ENCODE measurements at places on chromosomes 7 and 10.

DNA sequence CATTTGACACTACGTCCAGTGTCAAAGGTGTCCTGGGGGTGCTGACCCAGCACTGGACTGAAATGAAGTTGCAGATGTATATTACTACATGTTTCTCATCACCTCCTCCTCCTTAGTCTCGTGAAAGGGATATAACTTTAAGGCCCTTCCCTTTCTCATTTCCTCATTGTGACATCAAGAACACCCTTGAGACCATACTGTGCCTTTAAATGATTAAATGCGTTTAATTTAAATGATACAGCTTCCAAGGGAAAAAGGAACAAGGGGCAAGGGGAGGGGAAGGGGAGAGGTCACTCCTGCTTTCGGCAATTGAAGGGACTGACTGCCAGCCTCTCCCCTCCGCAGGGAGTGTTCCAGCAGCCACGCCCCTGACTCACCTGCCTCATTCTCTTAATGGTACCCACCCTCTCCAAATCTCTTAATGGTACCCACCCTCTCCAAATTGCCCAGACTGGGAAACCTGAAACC, 80.5 kb upstream of the KMT2E start:
- no peak for DNase-seq

DNA sequence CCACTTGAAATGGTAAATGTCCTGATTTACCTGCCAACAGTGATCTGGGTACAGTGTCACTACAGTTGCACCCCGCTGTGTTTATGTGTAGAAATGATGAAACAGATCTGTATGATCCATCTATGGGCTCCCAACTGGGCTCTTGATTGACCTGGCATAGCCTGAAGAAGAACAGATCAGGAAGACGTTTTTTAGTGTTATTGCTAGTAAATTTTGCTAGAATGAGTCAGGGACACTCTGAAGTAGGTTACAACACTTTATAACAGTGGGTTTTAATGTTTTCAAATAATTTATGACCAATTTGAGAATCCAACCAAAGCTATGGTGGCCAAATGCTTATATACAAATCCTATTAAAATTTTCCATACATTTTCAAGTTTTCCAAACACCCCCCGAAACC, 110.3 kb downstream of the DKK1 start:
- no peak for DNase-seq

DNA sequence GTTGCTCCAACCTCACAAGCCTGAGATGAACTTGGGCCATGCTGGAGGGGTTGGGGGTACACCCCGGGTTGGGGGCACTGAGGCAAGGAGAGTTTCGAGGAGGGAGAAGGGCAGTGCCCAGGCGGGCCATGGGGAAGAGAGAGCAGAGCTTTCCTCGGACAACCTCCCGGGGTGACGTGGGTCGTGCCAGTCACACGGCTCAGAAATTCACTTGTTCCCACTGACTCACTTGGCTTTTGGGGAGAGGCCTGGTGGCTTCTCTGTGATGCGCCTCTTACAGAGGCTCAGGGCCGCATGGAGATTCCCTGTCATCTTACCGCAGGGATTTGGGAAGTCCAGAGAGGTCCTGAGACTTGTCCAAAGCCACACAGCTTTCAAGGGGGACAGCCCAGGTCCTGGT, 2.9 kb downstream of the LAT2 start:
- DNase-seq: no peak

- no peak for DNase-seq
These were observed 22.5 kb upstream of the GNA12 start for GRCh38 chr7:2866601-2867000.

DNA sequence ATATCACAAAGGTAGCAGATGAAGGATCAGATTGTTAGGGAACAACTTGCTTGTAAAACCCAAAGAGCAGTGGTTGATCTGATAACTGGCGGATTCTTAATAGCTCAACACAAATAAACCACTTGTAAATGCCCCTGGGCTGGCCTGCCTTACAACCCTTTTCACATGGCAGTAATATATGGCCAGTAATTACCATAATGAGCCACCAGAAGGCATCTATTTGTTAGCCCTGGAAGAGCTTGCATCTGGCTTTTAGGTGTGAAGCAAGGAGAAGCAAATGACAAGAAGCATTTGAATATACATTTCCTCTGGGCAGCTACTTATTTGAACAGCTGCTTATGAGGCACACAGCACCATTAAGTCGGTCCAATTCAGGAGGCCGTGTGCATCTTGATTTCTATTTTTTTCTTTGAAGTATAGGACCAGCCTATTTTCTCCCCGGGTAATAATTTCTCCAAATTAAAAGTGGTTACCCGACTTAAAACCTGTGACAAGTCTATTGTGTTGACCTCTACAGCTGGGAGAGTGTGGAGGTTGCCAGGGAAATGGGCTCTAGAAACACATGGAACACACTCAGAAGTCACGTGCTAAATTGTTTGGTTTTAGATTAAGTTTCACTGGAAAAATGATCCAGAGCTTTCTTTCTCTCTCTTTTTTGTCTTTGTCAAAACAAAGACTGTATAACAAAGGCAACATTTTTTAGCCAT, 113.4 kb downstream of the SEM1 start:
- no peak for DNase-seq

- DNase-seq: no peak
These were observed 722.2 kb downstream of the PARD3 start for GRCh38 chr10:34092891-34093290.

- DNase-seq: no peak
These were observed 63.6 kb upstream of the HGF start for GRCh38 chr7:81833401-81833800.

- no peak for DNase-seq
These were observed 131.8 kb downstream of the BMPER start for GRCh38 chr7:34036972-34037792.

DNA sequence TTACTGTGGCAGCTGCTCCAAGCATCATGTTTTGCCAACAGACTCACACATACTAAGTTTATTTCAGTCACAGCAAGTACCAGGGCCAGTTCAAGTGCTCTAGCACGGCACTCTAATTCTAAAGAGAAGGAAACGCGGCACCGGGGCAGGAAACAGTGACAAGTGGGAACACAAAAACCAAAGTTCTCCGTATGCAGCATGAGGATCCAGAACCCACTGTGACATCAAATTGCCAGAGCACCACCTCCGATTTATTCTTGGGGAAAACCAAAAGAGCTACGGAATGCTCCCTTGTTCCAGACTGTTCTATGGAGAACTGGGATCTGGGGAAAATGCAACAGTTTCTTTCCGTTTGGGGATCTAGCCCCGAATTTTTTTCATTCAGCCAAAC, 448 bp upstream of the PTER start:
- DNase-seq: no peak

GRCh38 chr10:133438711-133439273, 14.4 kb upstream of the SPRN start:
- peak; percentile 12 for DNase-seq

DNA sequence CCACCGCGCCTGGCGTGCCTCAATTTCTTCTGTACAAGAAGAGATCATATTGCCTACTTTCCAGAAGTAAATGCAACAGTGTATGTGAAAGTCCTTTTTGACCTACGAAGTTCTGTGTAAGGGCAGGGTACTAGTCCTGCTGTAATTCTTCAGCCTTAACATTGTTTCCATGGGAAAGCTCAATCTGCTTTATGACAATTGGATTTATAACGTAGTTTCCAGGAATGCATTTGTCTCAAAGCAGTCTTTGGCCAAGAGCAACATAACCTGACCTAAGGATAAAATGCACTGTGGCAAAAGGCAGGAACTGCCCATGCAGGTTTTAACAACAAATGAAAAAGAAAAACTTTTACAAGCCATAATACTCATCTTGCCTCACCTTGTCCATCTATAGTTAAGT, 108.1 kb upstream of the PODXL start:
- DNase-seq: no peak

DNA sequence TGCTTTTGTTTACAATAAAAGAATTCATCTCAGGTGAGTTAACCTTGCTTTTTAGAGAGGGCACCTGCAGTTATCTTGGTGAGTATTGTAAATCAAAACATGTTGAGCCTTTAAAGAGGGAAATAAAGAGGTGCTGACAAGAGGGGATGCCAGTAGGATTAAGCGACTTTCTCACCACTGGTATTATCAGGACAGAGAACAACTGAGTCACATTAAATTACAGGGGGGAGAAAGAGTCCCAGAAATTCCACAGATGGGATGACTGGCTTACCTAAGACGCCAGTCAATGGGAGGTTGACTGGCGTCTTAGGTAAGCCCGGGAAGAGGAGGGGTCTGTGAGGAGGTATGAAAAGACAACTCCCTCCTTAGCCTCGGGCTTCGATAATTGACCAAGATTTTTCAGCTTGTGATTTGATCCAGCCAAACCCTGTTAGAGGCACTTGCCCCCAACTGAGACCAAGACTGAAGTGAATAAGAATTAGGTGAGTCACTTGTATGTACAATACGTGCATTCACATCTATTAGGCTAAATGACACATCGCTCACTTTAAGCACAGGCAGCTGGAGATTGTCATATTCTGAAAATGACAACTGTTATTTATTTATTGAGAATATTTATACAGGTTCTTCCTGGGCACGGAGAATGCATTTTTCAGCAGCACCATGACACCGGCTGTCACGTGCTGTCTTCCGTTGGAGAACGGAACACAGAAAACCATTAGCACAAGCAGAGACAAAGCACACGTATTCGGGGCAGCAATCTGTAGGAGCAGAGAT, 117.6 kb downstream of the SEM1 start:
- no peak for DNase-seq

DNA sequence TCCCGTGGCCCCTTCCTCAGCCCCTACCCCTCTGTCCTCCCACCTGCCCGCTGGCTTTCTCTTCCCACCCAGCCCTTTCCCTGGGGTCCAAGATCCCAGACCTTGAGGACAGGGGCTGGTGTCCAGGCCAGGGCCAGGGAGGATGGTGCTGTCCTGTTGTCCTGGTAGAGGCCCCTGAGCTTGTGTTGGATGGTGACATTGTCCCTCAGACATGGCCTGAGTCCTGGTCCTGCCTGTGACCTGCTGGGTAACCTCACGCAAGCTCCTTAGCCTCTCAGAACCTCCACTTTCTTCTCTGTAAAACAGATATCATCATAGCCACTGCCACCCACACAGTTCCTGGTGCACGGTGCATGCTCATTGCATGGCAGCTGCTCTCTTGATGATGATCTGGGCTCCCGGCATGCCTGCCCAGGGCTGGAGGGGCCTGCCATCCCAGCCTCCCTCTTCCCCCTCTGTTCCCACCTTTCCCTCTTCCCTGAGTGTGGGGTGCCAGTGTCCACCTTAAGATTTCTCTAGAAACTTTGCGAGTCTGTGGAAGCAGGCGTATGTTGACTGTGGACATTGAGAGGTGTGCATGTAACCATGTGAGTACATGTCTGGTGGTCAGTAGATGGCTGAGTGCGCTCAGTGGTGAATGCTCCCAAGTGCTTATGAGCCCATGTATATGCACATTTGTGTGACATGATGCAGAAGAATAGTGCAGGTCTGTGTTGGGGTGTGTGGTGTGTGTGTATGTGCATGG, 60.4 kb downstream of the NEURL1 start:
- no peak for DNase-seq

DNA sequence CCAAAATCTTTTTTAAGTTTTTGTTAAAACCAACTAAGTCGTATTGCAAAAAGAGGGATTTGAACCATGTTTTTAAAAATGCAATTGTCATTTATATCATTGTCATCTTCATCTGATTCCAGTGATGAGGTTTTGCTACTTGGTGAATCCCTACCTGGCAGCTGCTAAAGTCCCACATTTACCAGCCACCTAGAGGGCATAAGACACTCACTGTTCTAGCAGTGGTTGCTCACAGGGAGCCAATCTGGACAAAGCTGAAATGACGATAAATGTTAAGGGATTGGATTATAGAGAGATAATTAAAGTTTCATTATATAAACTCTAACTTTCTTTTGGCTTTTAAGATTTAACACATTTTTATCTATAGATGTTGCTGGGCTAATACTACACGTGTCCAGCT, 18.7 kb downstream of the KIFBP start:
- DNase-seq: no peak

DNA sequence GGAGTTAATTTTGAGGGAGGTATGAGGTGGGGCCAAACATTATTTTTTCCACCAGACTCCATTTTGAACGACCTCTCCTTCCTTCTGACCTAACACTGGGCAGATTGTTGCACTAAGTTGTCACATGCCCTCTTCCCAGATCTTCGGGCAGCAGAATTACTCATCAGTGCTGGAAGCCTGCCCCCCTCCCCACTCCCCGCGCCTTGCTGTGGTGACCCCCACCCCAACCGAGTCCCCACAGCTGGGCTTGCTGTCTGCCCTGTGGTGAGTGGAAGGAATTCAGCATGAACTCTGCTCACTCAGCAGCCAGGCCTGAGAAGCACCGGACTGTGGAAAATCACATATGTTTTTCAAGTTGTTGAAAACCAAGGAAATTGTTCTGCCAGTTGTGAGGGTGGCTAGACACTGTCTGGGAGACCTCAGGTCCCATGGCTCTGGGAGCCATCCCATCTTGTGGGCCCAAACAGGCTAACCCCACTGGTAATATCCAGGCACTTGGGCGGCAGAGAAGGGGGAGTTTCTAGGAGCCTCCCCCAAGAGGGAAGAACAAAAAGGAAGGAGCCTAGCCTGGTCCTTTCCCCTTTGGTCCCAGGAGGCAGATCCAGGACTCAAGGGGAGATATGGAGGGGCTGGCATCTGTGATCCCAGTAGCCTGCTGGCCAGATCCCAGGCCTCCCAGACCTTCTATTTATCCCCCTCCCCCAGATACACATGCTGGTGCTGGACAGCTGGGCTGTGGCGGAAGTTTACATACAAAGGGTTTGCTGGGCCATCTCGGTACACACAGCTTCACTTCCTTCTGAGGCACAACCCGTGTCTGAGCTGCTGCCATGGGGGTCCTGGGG, 3.5 kb upstream of the AEBP1 start:
- DNase-seq: peak; percentile 69

All from right cardiac atrium (tissue), 5 donors.